ELR (cell line): ENCODE measurements at places on chromosomes 11 and 22.

DNA sequence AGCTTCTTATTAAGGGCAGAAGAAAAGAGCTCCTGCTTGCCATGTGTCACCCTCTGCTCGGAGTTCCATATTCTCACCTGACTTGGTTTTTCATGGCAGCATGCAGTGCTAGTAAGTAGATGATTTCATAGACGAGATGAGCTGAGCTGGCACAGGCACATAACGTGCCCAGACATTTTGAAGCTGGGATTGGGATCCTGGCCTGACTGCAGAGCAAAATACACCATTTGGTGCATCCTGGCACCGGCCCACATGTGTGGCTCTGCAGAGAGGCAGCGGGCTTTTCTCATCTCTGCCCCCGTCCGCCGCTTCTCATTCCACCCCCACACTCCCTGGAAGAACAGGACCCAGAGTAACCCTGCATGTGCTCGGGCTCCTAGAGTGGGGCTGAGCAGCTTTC is 24.8 kb downstream of the FAM118A start:
- no peak for DNase-seq

GRCh38 chr11:113591117-113591516 is 115.0 kb downstream of the TMPRSS5 start:
- no peak for DNase-seq

GRCh38 chr22:31773416-31773815 is 19.6 kb downstream of the DEPDC5 start:
- DNase-seq = no peak

GRCh38 chr11:7527029-7527428 is 13.2 kb downstream of the PPFIBP2 start:
- no peak for DNase-seq

- DNase-seq = no peak
These were observed 59.0 kb downstream of the THAP12 start for GRCh38 chr11:76321820-76322524.

DNA sequence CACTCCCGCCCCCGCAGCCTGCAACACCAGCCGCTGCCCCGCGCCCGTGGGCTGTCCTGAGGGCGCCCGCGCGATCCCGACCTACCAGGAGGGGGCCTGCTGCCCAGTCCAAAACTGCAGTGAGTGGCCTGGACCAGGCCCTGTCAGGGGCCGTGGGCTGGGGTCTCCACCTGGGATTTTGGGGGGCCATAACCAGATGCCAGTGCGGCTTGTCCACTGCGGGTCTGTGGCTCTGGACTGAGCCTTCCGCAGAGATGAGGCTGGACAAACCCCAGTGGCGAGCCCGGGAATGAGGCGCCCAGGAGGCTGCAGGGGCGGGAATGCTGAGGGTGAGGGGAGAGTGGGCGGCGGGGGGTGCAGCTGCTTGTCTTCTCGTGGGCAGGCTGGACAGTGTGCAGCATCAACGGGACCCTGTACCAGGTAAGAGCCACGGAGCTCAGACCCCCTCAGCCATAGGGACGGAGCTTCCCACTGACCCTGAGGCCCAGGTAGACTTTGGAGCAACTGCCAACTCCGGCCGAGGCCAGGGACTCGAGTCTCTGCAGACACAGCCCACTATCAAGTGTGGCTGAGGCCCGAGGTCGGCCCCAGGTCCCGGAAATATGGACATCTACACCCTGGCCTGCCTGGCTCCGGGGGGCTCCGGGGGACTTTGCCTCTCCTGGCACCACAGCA is 24.8 kb upstream of the MUC5B start:
- no peak for DNase-seq

DNA sequence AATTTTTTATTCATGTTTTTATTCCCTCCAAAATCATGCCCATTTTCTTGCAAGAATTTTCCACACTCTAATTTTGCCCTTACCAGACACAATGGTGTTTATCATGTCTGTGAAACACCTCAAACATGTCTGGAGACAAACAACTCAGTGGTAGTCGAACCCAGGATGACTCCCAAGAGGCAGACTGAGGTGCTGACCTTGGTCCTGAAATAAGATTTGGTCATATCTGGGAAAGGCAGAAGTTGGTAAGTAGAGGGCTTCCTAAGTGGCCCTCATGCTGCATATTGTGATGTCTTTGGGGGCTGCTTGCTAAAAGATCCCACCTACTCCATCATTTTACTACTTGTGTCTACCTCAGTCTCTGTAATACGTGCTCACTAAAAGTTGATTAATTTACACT is 369.4 kb upstream of the ISX start:
- no peak for DNase-seq

DNA sequence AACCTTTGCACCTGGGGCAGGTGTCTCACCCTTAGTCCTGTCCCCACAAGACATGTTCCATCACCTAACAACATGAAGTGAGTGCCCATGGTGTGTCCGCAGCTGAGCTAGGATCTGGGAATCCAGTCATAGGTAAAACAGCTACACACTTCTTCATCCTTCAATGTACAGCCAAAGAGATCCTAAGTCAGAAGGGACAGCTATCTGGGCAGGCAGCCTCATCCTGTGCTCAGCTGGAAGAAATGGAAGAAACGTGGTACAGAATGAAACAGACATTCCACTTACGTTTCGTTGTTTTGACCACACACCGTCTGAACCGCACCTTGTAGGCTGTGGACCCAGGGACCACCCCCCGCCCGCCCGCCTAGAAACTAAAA is 30.8 kb downstream of the PDGFB start:
- peak; percentile 22 for DNase-seq

DNA sequence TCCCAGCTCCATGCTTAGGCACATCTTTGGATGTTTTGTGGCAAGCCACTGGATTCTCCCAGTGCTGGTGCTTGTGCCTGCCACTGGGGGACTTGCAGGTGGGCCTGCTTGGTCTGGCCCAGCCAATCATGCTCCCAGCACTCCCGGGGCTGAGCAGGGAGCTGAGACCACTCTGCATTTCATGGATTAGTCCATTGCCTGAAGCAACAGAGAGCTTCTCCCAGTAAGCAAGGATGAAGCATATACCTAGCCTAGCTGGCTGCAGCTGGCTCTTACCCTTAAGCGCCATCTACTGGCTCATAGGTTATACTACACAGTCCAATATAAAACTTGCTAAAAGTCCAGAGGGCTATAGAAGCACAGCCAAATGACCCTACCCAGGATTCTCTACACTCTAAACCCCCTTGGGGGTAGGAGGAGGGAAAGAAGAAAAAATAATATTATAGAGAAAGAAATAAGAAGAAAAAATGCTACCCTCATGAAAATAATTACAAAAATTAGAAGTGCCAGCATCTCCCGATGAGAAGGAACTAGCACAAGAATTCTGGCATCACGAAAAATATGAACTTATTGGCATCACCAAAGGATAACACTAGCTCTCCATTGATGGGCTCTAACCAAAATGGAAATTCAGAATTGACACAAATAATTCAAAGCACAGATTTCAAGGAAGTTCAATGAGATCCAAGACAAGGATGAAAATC is 275.3 kb downstream of the C11orf87 start:
- peak; percentile 68 for DNase-seq

DNA sequence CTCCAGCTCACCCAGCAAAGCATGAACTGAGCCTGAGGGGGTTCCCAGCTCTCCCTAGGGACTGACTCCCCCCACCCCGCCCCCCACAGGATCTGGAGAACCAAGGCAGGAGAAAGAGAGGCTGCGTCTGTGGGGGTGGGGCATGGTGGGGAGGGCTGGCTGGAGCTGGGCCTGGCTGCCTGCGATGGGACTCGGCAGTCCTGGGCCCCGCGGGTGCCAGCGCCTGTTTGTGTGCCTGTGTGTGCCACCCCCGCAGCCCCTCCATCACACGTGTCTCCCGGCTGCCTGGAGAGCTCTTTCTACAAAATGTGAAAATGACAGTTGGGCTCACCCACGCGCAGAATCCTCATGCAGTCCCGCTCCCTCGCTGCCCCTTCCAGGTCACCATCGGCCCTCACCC is 46.8 kb downstream of the CACNA1I start:
- no peak for DNase-seq

- no peak for DNase-seq
These were observed 34.5 kb downstream of the IGSF9B start for GRCh38 chr11:133922078-133922870.

DNA sequence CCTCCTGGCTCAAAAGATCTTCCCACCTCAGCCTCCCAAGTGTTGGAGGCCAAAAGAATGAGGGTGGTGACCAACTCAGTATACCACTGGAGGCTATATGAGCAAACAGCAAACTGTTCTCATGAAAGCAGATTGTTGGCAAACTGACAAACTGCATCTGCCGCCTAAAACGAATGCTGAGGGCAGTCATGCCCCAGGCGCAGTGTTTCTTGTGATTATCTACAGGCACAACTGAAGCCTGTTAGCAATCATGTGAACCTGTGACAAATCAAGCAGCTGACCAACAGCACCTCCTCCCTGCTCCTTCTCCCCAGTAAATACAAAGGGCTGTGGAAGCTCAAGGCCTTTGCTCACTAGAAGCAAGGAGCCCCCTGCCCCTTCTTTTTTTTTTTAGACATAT is 47.8 kb downstream of the BTBD10 start:
- peak; percentile 13 for DNase-seq

- DNase-seq = no peak
These were observed 24.0 kb upstream of the COMT start for GRCh38 chr22:19917389-19918138.

DNA sequence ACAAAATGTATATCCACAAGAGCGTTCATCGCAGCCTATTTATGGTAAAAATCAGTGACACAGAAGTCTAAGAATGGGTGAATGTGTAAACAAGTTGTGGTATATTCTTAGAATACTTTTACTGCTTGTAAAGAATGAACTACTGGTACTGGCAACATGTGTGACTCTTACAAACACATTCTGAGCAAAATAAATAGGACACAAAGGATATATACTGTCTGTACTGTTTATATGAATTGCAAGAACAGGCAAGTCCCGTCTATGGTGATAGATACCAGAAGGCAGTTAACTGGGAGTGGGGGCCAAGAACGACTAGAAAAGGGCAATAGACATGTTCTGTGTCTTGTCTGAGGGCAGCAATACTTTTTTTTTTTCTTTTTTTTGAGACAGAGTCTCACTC is 112.6 kb downstream of the TBC1D22A start:
- DNase-seq = no peak

DNA sequence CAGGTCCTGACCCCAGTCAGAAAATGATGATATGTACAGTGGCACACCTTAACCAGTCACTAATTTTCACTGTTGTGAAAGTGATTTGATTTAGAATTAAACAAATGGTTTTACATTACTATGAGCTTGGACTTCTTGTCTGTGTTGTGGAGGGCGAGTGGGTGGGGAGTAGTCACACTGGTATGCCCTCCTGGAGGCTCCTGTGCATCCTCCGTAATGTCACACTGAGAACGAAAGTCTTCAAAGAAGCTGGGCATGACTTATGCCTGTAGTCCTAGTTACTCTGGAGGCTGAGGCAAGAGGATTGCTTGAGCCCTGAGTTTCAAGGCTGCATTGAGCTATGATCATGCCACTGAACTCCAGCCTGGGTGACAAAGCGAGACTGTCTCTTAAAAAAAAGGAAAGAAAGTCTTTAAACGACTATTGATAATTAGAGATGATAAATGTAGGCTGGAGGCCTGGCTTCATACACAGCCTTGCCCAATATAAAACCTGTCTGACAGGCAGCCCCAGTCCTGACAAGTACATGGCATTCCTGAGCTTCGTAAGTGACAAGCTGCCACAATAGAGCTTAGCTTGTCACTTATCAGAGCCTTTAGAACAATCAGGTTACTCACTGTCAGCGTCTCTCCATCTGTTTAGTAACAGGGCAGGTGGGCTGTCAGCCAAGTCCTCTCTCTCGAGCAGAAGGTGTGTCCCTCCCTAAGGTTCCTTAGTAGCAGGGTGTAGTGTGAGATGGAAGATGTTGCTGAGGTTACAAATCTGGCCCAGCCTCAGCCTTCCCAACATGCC is 5.0 kb upstream of the LIMK2 start:
- DNase-seq = no peak

- DNase-seq = no peak
These were observed 107.2 kb downstream of the SCN3B start for GRCh38 chr11:123547180-123547579.

GRCh38 chr22:21842946-21843345 is 24.5 kb downstream of the MAPK1 start:
- DNase-seq = no peak

DNA sequence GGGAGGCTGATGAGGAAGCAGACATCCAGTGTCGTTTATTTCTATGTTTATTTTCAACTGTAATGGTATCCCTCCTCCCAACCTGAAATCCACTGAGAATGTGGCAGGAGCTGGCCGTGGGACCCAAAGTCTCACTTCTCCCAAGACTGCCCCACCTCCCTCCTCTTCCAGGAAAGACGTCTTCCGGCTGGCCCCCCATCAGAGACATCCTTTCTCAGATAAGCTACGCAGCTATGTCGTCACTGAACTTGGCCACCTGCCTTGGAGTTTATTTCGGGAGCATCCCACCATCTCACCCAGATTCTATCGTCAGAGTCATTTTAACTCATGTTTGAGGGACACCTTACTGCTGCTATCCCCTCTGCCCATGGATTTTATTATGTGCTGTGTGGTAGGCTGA is 13.9 kb downstream of the TMEM184B start:
- DNase-seq = no peak

GRCh38 chr11:15970506-15971214 is 385.7 kb downstream of the SOX6 start:
- no peak for DNase-seq

- DNase-seq = no peak
These were observed 24.5 kb upstream of the CABP7 start for GRCh38 chr22:29695129-29695926.

DNA sequence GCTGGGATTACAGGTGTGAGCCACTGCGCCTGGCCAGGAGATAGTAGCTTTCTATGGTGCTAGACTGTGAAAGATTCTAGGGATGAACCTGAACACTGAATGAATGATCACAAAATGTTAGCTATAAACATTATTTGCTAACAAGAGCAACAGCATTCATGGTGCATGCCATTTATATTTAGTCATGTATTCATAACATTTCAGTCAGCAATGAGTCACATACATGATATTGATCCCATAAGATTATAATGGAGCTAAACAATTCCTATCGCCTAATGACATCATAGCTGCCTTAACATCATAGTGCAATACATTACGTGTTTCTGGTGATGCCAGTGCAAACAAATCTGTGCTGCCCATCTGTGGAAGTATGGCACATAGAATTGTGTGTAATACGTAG is 164.1 kb downstream of the ARHGAP42 start:
- DNase-seq = peak; percentile 85

GRCh38 chr22:35556666-35557065 is 16.0 kb downstream of the RASD2 start:
- DNase-seq = no peak

DNA sequence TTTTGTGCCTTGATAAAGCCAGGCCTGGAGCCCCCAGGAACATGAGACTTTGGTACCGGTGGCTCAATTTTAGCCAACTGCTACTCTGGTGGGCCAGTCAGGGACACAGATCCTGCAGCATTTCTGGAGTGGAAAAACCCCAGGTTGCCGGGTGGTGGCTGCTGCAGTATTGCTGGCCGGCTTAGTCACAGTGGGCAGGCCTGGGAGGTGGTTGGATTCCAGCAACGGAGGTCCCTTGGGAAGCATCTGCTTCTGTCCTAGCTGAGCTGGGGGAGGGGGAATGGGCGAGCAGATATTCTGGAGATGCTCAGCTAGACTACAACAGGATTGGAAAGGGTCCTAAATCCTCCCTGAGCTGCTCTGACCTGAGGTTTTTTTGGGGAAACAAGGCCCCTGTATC is 31.6 kb upstream of the ACCSL start:
- DNase-seq = peak; percentile 54
